ENCODE measurements at places on chromosomes 12 and 14.

GRCh38 chr12:124463341-124463921 lies 104.0 kb downstream of the NCOR2 start:
- DNase-seq = no peak

GRCh38 chr14:69052181-69052601 lies 73.1 kb upstream of the ACTN1 start:
- no peak for DNase-seq

- no peak for DNase-seq
These were observed 2.6 kb downstream of the PPP2R5C start for GRCh38 chr14:101763941-101764709.

DNA sequence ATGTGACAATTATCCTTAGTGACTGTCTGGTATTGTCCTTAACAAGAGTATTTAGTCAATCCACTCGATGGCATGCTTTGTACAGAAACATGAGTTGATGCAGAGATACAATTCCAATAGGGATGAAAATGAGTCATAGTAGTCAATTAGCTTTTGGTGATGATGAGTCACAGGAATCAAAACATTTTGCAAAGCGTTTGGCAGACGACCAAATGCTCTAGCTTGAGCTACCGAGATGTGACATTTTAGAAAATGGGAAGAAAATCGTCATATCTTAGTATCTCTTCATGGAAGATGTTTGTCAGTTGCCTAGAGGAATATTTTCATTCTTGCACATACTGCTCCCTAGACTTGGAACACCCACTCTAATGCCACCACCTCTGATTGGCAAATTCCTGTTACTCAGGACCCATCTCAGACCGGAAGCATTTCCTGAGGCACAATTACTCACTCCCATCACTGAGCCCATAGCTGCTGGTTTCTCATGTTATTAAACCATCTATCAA lies 95.0 kb downstream of the LMNTD1 start:
- no peak for DNase-seq

DNA sequence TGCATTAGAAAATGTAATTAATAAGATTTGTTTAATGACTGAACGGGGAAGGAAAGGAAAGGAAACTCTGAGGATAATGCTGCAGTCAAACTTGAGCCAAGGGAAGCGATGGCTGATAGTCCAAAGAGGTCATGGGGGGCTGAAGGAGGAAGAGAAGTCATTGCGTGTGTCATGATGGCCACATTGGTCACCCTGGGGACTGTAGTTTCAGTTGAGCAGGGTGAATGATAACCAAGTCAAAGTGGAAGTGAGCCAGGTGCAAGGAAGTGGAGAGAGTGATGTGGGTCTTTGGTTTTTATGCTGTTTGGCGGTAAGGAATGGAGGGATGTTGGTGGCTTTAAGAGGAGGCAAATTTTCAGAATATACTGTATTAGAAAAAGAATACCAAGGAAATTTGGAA lies 21.6 kb downstream of the C12orf75 start:
- no peak for DNase-seq

GRCh38 chr12:11653215-11653753 lies 3.8 kb downstream of the ETV6 start:
- no peak for DNase-seq

- DNase-seq = no peak
These were observed 1.7 kb downstream of the RDH16 start for GRCh38 chr12:56955631-56956256.

DNA sequence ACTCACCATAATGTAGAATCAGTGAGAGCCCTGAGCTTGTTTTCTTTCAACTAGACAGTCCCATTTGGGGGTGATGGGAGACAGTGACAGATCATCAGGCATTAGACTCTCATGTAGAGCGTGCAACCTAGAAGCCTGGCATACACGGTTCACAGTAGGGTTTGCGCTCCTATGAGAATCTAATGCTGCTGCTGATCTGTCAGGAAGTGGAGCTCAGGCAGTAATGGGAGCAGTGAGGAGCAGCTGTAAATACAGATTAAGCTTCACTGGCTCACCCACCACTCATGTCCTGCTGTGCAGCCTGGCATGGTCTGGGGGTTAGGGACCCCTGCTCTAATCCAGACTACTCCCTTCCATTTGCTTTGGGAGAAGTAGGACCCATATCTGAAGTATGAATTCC lies 55.6 kb downstream of the FNTB start:
- no peak for DNase-seq

DNA sequence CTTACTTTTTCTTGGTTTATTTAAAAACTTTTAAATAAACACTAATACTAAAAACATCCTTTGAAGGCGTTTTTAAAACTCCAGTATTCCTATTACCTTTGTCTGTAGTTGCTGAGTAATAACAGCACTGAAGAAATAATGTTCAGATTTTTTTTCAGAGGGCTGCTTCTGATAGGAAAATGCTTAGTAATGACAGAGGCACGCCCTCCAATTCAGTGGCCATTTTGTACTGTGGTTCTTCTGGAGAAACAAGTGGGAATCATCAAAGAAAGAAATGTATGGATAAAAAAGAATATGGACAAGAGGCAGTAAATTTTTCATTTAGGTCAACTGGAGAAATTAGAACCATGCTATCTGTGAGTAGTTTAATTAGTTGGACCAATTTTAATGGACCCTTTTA lies 13.6 kb downstream of the VEZT start:
- no peak for DNase-seq

- no peak for DNase-seq
These were observed 220.5 kb downstream of the PELI2 start for GRCh38 chr14:56338674-56339073.

DNA sequence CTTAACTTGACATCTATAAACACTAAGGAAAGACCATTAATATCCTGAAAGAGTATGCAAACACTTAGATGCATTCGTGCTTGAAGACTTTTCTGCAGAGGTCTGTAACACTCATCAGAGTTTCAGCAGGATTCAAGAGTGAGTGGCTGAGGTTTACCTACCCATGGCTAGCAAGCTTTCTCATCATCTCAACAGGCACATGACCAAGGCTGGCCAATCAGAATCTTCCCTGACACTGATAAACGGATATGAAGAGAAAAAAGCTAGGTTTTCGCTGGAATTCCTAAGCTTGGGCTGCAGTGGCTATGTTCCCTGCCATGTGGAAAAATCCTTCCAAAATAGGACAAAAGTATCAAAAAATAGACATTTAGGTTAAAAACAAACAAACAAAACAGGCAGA lies 162.1 kb upstream of the USP15 start:
- DNase-seq = no peak

DNA sequence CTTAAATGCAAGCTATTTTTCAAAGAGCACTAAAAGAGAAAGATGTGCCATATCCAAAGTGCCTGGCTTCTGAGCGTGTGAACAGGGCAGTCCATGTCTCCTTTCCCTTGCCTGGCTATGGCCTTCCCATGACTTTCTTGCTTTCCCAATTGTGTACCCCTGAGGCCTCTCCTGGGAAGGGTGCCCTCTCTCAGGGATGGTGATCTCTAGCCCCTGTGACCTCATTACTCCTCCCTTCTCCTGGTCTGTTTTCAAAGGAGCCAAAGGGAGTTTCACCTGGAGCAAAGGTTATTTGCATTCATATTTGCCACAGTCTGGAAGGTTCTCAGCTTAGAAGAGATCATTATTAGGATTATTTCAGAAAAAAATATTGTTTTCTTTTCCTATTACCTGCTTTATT lies 429.4 kb upstream of the TMTC1 start:
- no peak for DNase-seq

- no peak for DNase-seq
These were observed 380.1 kb upstream of the TMEM132C start for GRCh38 chr12:127886827-127887226.

GRCh38 chr12:132566516-132567131 lies 43.8 kb downstream of the LRCOL1 start:
- no peak for DNase-seq

- DNase-seq = no peak
These were observed 18.1 kb downstream of the FAM186B start for GRCh38 chr12:49587174-49587908.

- no peak for DNase-seq
These were observed 10.9 kb downstream of the PELI2 start for GRCh38 chr14:56129092-56129491.

GRCh38 chr12:13199592-13199991 lies 3.1 kb downstream of the EMP1 start:
- no peak for DNase-seq

DNA sequence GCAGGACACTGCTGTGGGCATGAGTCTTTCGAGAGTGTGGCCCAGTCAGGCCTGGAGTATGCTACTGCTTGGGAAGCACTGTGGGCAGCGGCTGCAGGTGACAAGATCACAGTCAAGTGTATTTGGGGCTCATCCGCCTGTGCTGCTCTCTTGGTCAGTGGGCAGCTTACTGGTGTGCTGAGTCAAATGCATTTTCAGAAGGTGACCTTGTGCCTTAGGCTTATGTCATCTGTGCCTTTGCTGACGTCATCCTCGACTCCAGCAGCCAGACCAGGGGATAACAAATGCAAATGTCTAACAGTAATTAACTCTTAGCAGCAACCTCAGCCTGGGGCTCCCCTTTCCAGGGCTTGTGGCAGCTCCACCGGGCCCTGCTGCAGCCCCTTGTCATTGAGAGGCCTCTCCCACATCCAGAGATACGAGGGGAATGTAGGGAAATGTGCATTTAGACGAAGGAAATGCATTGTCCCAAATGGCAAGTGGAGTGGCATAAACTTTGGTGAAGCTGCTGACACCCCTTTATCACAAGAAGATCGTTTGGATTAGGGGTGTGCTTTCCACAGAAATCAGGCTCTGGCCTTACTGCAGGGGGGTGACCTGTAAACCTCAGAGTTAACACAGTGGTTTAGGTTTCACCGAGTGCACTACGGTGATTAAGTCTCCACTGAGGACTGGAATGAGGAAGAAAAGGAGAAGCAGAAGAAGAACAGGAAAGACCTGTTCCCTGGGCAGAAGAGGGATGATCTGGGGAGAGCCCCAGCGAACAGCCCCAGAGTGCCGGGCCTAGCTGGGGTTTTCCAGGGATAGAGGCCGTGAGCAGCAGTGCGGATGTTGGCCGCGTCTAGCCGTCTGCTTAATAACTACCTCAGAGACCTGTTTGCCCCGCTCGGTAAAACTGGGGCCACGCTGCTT lies 39.7 kb downstream of the PSMA6 start:
- DNase-seq = no peak

DNA sequence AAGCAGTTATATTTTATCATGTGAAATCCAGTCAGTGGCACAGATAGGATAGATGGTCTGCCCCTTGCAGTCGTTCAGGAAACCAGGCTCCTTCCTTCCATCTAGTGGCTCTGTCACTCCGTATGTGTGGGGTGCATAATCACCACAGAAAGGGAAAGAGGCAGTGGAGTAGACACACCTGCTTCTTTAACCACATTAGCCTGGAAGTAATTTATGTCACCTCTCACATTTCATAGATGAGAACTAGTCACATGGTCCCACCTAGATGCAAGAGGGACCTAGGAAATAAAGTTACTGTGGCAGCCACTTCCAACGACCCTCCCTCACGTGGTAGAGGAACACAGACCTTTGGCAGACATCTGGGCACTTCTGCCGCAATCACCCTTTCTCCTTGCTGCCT lies 14.2 kb upstream of the RNU6-8 start:
- no peak for DNase-seq

DNA sequence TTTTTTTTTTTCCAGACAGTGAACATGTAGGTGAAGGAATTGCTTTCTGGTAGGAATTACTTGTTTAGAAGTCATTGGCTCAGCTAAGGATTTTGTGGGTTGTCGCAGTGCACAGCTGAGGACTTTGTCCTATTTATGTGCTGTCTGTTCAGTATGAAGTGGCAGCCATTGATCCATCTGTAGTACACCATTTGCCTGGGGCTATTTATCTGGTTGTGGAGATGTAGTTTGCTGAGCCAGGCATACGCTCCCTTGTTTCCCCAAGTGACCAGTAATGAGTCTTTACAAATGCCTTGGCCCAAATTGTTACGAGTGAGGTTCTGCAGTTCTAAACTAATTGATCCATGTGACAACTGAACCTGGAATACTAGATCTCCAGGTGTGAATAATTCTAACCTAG lies 140.1 kb downstream of the NRXN3 start:
- DNase-seq = no peak

DNA sequence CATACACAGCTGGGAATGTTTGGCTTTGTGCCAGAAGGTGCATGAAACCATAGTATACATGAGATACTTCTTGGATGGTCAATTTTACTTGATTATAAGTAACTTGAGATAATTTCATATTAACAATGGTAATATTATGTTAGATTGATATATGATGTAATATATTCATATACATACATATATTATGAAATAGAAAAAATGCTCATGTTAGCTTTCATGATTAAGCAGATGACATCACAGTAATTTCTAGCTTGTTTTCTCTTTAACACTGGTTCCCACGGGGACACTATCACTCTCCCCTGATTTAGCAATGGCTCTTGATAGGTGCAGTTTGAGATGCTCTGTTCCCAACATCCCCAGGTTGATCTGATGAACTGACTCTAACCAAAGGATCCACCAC lies 35.4 kb upstream of the NTF3 start:
- DNase-seq = no peak

GRCh38 chr12:89799316-89799715 lies 90.7 kb upstream of the ATP2B1 start:
- DNase-seq = no peak

DNA sequence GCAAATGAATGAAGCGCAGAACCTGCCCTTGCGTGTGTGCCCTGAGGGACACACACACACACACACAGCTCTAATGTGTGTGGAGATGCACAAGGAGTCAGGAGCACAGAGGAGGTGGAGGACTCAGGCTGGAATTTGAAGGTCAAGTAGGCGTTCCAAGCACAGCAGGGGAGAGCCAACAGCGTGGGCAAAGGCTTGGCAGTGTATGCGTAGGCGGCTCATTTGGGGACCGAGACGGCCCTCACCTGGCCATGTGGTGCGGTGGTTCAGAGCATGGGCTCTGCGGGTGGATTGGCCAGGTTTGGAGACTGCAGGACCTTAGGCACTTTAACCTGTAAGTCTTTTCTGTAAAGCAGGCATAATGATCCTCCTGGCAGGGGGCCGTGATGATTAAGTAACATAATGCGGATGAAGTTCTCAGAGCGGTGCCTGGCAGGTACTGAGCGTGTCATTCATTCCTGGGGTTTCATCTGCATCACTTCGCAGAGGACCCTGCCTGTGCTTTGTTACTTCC lies 69.5 kb upstream of the SLC24A4 start:
- no peak for DNase-seq

- DNase-seq = no peak
These were observed 14.7 kb downstream of the KRT2 start for GRCh38 chr12:52637299-52637698.

DNA sequence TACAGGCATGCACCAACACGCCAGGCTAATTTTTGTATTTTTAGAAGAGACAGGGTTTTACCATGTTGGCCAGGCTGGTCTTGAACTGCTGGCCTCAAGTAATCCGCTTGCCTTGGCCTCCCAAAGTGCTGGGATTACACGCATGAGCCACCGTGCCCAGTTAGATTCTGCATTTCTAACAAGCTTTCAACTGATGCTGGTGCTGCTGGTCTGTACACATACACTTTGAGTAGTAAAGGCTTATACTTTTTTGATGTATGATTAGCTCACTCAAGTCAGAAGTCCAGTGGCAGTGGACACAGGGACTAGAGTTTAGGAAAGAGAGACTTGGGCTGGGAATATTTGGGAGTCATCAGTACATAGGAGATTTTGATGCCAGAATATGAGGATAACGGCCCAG lies 2.2 kb upstream of the TBC1D15 start:
- no peak for DNase-seq
